ENCODE measurements at places on chromosomes 1 and 21.
A peak's percentile ranks its signal among the peaks of the same experiment; 100 is the strongest.

GRCh38 chr1:236953151-236953700 lies 51.0 kb downstream of the MT1HL1 start:
- DNase-seq: no peak

DNA sequence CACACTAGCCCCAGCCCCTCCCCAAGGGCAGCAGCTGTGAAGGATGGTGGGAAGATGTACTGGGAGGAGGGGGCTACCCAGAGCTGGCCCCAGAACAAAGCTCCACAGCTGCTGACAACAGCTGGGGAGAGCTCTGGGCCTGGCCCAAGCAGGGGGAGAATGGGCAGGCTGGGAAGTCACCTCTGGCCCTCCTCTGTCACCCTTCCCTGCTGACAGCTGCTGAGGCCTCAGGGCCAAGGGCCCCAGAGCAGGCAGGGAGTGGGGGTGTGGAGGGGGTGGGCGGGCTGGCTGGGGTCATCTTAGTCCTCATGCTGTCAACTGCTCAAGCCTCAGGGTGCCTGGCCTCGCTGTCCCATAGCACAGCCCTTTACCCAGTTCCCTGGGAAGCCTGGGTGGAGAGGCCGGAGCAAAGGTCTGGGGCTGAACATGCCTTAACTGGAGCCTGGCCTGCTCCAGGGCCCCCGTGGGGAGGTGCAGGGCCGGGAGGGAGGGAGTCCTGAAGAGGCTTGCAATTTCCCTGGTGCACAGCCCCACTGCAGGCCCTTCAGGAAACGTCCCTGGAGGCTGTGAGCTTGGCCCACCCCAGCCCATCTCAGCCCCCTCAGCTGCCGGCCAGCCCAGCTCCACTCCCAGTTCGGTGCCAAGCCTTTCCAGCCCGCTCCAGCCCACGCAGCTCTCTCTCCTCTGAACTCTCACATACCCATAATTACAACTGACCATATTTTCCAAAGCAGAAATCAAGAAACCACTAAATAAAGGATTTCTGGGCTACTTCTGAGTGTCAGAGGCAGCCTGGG lies 25.7 kb downstream of the HSPG2 start:
- DNase-seq: no peak

DNA sequence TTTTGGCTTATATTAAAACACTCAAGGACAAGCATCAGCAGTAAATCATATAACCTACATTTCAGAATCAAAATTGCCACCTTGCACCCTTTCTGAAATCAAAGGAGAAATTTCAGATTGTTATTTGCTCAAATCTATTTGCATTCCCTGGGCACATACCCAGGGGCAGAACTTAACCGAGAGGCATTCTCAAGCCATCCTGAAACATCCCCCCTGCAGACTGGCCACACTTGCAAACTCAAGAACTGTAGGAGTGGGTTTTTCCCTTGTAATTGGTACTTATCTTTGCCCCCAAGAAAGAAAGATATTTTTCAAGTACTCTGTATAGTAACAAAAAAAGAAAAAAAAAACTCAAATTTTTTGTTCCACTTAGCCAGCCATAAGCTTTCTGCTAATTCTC lies 213.6 kb upstream of the ESRRG start:
- no peak for DNase-seq

DNA sequence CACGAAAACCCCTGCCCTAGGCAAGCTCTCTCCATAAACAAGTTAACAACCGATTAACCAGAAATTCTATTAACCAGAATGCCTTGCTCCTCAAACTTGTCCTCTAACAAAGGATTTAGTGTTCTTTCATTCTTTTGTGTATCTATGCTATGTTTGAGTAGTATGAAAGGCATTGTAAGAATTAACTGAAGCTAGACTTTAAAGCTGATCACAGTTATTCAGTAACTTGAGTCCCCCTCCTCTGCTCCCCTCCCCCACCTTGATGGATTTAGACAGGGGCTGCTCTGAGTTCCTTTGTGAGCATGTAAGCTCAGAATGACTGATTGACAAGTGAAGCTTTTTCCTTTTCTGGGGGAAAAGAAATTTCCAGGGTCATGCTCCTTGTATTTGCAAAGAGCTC lies 257.6 kb downstream of the TTLL7 start:
- DNase-seq: no peak

DNA sequence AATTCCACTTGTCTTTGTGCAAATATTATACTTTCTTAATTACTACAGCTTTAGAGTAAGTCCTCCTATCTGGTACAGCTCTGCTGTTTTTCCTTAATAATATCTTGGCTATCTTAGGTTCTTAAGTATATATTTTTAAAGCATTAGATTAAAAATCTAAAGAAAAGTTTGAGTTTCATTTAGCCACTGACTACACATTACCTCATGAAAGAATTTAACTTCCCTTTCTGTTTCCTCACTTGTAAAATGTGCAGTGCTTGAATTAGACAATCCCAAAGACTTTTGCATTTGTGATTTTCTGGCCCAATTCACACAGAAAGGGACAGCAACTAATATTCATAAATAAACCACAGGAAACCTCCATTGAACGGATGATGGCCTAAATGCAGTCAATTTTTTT lies 126.4 kb upstream of the SAMSN1 start:
- DNase-seq: no peak

GRCh38 chr1:160801836-160802580 lies 6.0 kb downstream of the LY9 start:
- no peak for DNase-seq

DNA sequence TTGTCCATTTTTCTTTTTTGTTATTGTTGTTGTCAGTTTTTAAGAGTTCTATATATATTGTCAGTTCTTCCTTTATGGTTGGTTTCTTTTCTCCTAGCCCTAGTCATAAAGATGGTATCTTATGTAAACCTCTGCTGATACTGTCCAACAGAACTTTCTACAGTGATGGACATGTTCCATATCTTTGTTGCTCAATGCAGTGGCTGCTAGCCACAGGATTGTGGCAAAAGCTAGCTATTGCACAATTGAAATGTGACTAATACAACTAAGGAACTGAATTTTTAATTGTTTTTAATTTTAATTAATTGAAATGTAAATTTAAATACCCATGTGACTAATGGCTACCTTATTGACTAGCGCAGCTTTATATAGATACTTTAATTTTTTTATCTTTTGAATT lies 411.8 kb upstream of the PTBP2 start:
- no peak for DNase-seq

GRCh38 chr21:41877901-41878830 lies 978 bp downstream of the PRDM15 start:
- peak; percentile 16 for DNase-seq

DNA sequence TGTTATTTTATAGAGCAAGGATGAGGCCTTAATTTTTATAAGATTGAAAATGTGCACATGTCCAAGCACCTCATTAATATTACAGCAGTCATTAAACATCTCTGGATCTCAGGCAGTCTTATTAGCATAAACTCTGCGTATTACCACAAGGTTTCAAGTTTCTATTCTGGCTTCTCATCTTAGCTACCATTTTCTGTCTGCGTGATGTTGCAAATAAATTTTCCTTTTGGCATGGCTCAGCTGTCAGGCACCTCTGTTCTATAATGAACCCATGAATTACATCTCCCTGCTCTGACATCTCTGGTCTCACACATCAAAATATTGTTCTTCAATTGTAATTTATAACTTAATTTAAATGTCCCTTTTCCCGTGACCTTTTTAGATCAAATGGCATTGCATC lies 156.5 kb downstream of the SLC45A1 start:
- DNase-seq: no peak

- DNase-seq: peak; percentile 58
Measured at GRCh38 chr1:6489799-6490180, 1.7 kb downstream of the PLEKHG5 start.

- DNase-seq: no peak
Measured at GRCh38 chr1:180249725-180250498, 19.8 kb downstream of the LHX4 start.

- no peak for DNase-seq
Measured at GRCh38 chr21:45012662-45013259, 61.6 kb upstream of the ADARB1 start.

GRCh38 chr1:234111458-234112142 lies 207.1 kb downstream of the SLC35F3 start:
- DNase-seq: no peak

All from stimulated activated CD4-positive, alpha-beta T cell treated with anti-CD3 and anti-CD28 coated beads, Interleukin-15, amount 100 ng/mL, for 1 hour (primary cell).